Breast epithelium (tissue), 4 donors: ENCODE measurements at places on chromosomes 4 and X.

- peak; percentile 58 for DNase-seq
These were observed at the start of gene MAGEE1 for GRCh38 chrX:76427560-76428242. MAGEE1 (plus strand) TSS chrX:76427710; CDS start chrX:76427931, 221 bp downstream.

GRCh38 chr4:88144048-88144447 lies 14.4 kb downstream of the ABCG2 start:
- no peak for DNase-seq

DNA sequence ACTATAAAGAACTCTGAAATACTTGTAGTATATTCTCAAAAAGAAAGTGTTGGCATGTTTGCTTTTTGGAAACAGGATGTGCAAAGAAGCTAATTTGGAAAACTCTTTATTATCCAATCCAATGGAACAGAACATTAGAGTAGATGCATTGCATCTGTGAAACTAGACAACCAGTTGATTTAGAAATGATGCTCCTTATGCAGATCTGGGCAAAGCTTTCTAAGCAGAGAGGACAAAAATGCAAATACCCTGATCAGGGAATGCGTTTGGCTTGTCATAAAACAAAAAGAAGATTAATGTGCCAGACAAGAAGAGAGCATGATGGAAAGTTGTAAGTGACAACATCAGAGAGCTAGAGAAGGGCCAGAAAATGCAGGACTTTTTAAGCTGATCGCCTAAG lies 142.3 kb downstream of the RCHY1 start:
- DNase-seq: no peak

DNA sequence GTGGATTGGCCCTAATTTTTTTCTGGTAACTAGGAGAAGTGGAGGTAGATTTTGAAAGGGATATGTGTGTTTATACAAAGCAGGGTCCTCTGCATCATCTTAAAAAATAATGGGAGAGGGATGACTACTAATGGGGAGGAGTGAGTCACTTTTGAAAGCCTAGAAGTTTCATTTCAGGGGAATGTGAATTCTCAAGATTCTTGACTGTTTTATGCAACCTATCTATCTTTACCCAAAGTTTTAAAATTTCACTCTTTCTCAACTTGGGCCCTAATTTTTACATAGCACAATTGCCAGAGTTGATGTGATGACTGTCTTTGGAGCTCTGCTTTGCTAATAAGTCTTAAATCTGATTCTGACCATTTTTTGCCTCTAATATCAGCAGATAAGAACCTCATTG lies 445.2 kb downstream of the GRXCR1 start:
- DNase-seq: no peak

- DNase-seq: no peak
These were observed 22.3 kb downstream of the QRFPR start for GRCh38 chr4:121358473-121358872.

- no peak for DNase-seq
These were observed 153.8 kb upstream of the RAPGEF2 start for GRCh38 chr4:158949099-158949498.

DNA sequence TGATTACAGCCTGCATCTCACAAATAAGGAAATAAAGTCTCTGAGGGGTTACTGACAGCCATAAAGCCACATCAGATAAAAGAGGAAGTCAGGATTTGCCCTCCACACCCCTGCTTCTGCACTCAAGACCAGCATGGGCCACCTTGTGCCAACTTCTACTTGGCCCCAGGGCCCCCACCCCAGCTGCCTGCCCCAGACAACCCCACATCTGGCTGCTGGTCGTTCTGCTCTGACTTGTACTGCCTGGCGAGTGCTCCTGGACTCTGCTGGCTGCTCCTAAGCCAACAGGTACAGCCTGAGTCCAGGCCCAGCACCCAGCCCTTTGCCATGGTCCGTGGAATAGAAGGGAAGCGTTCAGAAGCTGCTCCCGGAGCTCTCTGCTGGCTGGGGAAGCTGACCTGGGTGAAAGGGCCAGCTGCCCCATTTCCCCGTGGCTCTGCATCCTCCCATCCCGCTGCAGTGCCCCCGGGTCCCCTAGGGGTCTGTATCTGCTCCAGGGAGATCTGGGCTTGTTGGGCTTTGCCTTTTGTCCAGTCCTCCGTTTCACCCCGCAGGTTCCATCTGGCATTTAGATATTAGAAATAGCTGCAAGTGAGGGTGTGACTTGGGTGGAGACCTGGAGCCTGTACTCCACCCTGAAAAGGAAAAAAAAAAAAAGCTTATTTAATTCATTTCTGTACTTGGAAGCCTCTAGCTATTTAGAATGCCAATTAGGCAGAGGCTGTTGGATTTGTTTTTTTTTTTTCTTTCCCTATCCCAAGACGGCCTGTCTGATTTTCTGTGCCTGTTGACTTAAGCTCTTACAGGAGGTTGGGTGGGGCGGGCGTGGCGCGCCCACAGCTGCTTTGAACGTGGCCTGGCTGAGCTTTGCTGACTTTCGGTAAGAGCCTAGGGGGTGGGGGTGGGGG lies 194.7 kb downstream of the PTTG2 start:
- DNase-seq: no peak

DNA sequence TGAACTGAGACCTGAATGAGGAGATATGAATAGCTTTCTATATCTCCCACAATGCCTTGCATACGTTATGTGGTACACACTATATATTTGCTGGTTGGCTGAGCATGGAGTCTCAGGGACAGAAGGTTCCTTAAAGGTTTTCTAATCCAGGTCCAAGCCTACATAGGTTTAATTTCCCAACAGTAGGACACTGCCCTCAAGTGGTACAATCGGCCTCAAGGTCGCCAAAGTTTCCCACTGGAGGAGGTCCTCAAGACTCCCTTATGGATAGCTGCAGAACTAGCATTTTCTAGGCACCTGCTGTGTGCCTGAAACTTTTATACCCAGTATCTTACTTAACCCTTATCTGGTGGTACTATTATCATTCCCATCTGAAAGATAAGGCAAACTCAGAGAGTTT lies 21.0 kb upstream of the EFNB1 start:
- no peak for DNase-seq

- DNase-seq: no peak
These were observed at the start of gene CPLX1 for GRCh38 chr4:825971-826330. CPLX1 (minus strand) TSS chr4:826129; CDS start chr4:824522, 1,607 bp downstream.

DNA sequence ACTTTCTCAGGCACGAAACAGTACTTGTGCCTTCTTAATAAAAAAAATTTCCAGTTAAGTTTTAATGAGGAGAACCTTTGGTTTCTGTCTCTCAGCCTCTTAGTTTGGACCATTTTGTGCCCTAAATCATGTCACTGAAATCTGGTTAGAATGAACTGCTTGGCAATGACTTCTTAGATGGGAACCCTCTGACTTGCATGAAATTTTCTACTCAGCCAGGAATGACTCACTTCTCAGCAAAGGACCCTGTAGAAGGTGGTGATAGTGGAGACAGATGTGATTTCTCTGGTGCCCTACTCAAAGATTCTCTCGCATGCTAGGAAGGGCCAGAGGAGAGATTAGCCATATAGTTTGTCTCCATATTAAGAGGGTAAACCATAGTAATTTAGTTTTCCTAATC lies 50.5 kb downstream of the RASL11B start:
- DNase-seq: no peak

GRCh38 chrX:109696146-109696740 lies 36.8 kb downstream of the ACSL4 start:
- no peak for DNase-seq

- DNase-seq: no peak
These were observed 203.1 kb upstream of the NUDT6 start for GRCh38 chr4:123125477-123125876.

DNA sequence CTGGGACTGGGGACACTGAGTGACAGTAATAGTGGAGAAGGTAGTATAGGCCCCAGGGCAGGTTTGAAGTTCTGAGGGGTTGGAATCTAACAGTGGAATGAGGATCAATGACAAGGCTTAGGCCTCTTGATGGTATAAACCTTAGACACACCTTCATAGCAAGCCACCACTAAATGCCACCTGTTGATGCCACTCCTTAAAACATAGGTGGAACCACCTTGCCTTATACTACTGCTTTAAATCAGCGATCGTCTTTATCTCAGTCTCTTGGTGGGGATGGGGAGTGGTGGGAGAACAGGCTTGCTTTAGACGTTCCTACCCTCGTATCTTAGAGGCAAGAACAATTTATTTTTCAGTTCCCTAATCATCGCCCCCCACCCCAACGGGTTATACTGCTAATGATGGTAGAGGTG lies 1.2 kb downstream of the RAB33B start:
- no peak for DNase-seq

GRCh38 chrX:10577853-10578252 lies 42.5 kb downstream of the MID1 start:
- DNase-seq: no peak
